Endothelial cell of umbilical vein (primary cell): ENCODE measurements at places on chromosomes 5 and 9.

- H3K4me3 ChIP-seq: no peak overlapping the region
- DNase-seq: no peak
- H3K36me3 ChIP-seq: no peaks in the 10 kb centered on the region
- no peaks in the 10 kb centered on the region for H3K27me3 ChIP-seq
- no peaks in the 10 kb centered on the region for H3K4me1 ChIP-seq
- no peak overlapping the region for H3K27ac ChIP-seq
Observed at GRCh38 chr5:60497706-60498500, 202.1 kb downstream of the DEPDC1B start.

DNA sequence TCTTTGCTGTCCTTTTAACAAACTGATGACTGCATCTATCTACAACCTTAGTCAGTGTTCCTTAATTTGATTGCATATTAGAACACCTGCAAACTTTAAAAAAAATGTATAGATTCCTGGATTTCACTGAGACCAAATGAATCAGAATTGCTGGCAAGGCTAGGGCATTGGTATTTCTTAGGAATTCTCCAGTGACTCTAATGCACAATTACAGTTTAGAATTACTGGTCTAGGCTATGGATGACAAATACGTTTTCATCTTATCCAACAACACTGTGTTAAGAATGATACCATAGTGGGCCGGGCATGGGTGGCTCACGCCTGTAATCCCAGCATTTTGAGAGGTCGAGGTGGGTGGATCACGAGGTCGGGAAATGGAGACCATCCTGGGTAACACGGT lies 545.9 kb upstream of the RIOK2 start:
- no peak for DNase-seq
- no peaks in the 10 kb centered on the region for H3K4me1 ChIP-seq
- no peak overlapping the region for H3K27ac ChIP-seq
- no peaks in the 10 kb centered on the region for H3K27me3 ChIP-seq

- no peak overlapping the region for H3K4me3 ChIP-seq
- peak overlapping the region; percentile 72 for H3K27ac ChIP-seq
- H3K4me1 ChIP-seq: peaks cover 43% of the 10 kb centered on the region
- no peaks in the 10 kb centered on the region for H3K36me3 ChIP-seq
- DNase-seq: peak; percentile 33
- H3K27me3 ChIP-seq: no peaks in the 10 kb centered on the region
Observed at GRCh38 chr5:115459855-115460341, 84.7 kb downstream of the FEM1C start.

GRCh38 chr5:24094081-24094679 lies 550.6 kb downstream of the CDH10 start:
- no peak overlapping the region for H3K4me3 ChIP-seq
- H3K36me3 ChIP-seq: no peaks in the 10 kb centered on the region
- H3K27ac ChIP-seq: no peak overlapping the region

DNA sequence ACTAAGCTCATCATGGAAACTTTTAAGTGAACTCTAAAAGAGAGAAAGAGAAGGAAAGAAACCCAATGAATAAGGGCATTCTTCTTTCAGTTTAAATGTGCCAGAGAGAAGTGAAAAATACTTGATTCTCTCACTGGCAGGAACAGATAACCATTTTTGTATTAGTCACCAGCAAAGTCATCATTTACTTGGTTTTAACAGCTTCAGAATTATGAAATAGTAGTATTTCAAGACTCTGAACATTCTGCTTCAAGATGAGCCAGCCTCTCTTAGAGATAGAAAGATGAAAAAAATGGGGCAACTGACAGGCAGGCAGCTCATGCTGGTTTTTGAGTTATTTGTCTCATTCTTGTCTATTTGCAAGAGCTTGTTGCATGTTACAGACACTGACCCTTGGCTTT lies 103.5 kb downstream of the GCNT1 start:
- DNase-seq: peak; percentile 42
- H3K27me3 ChIP-seq: no peaks in the 10 kb centered on the region
- no peaks in the 10 kb centered on the region for H3K36me3 ChIP-seq
- H3K27ac ChIP-seq: no peak overlapping the region
- H3K4me1 ChIP-seq: peaks cover 9% of the 10 kb centered on the region
